ENCODE measurements at places on chromosomes 12 and 14. TPM values are rescaled to one million over a fixed set of nuclear protein-coding genes. Genes with fewer than 3 reads are reported as not detected.

Gene FBLN5
- 108 TPM for polyA plus RNA-seq

Gene TMEM132D
- not detected for polyA plus RNA-seq

Gene ATXN2
- 56.7 TPM for polyA plus RNA-seq

Gene PELI2
- polyA plus RNA-seq, result 2.6 TPM

Gene ALDH1L2
- 0.56 TPM for polyA plus RNA-seq

Gene SLC6A15
- polyA plus RNA-seq, result 0.73 TPM

Gene RNASE2
- polyA plus RNA-seq, result 16.4 TPM

Gene SERPINA1
- polyA plus RNA-seq, result 4.1 TPM

Gene BIN2
- 4.3 TPM for polyA plus RNA-seq

Gene EGLN3
- polyA plus RNA-seq, result 0.51 TPM

Gene C14orf180
- 7.1 TPM for polyA plus RNA-seq

Gene MSI1
- polyA plus RNA-seq, result 0.88 TPM

Gene VAMP1
- polyA plus RNA-seq, result 26.7 TPM

Gene CACNA2D4
- 3.1 TPM for polyA plus RNA-seq

Gene LMNTD1
- polyA plus RNA-seq, result not detected

Gene RNASE3
- 0.31 TPM for polyA plus RNA-seq

Gene ANKS1B
- 4.0 TPM for polyA plus RNA-seq

Gene WNT1
- not detected for polyA plus RNA-seq

Gene VRK1
- 5.6 TPM for polyA plus RNA-seq

Gene P2RX7
- 2.0 TPM for polyA plus RNA-seq

Gene OVCH1
- 0.22 TPM for polyA plus RNA-seq

Gene ATF7IP
- 8.5 TPM for polyA plus RNA-seq
